ENCODE measurements at places on chromosomes 1 and 21.

DNA sequence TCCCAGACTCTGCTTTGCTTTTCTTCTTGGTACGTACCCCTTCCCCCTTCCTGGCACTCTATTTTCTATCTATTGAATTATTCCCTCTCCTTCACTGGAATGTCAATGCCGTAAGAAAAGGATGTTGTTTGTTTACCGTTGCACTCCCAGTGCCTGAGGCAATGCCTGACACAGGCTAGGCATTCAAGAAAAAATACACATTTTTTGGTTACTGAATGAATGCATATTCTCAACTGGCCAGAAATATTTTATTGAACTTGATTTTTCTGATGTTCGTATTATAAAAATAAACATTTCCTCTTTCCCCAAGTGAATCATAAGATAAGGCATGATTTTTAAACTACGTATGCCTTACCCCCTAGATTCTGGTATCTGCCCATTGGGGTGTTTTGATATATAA is 41.2 kb downstream of the GNG12 start:
- no peak for DNase-seq

DNA sequence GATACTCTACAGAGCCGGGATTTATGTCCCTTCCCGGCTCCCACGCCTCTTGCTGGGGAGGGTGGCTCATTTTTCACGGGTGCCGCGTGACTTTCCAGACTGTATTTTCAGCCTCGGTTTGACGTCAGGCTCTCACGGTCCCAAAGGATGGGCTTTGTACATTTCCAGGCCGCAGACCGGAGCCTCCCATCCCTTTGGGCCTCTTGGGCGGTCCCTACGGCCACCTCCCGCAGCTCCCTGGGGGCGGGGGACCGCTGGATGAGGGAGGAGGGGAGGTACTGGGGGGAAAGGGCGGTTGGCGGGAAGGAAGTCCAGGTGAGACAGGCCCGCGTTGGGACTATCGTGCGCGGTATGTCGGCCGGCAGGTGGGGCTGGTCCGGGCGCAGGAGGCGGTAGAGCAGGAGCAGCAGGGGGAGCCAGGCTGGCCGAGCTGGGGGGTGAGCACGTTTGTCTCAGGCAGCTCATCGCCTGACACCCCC is 17.9 kb downstream of the UBL4B start:
- DNase-seq: no peak

DNA sequence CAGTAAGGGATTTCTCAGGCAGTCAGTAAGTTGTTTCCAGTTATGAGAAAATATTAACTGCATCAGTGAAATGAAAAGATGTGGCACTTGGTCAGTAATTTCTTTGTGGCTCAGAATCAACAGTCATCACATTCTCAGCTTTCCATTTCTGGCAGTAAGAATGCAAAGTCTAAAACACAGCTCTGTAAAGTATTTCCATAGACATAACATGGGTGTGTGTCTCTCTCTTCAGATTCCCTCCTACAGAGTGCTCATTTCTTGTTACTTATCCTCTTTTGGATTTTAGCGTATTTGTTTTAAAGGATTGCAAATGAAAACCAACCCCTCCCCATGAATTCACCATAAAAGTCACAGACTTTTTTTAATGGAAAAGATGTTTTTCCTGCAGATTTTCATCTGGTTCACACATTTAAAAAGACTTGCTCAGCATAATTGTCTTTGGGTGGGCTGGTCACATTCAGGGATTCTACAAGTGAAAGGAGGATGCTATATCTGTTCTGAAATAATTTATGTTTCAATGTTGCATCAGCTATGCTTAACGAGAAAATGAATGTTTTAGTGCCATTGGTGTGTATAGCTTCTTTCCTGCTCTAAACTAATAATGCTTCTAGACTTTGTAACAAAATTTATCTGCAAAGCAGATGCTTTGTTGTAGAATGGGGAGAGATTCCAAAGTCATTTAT is 34.6 kb upstream of the CD55 start:
- DNase-seq: no peak

DNA sequence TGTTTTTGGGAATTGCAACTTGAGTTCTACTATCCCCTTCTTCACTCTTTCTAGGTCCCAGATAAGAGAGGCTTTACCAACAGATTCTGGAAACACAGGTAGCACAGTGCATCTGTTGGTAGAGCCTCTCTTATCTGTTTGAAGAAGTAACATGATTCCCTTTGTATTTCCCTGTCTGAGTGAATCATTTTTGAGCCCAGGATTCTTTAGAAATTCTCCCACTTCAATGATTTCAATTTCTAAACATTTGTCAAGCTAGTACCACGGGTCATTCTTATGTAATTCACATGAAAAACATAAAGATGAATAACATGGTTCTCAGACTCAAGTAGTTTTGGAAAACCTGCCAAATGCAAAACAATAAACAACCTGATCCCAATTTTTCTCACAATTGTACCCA is 72.0 kb upstream of the DUSP10 start:
- no peak for DNase-seq

DNA sequence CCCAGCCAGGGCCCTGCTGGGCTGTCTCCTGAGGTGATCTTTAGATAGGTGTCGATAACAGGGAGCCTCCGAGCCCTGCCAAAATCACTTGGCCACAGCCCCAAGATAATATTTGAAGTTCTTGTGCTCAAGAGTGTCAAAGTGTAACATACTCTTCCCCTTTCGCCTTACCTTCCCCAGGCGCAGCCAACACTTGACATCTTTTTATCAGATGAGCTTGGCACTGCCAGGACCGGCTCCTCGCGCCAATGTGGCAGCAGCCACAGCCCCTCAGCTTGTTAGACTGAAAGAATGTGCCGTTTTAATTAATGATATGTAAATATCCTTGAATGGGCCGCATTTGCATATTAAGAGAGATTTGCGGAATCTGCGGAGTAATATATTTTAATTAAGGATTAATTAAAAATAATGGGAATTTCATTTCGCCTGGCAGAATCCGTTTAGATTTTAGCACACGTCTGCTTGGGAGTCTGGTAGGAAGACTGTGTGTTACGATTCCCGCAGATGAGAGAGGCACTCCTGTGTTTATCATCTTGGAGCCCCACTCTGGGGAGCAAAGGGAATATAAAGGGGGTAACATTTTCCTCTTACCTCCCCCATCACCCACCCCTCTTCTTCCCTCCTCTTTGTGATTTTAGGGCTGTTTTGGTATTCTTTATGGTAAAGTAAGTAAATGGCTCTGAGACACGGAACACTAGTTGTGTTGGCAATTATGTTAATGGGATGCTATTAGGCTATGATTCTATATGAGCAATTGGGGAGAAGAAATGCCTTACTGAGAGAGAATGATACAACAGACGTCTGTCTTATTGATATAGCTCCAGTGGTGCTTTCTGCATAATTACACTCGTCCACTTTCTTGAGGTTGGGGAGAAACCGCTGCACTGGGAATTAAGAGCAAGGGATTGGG is 109.8 kb downstream of the PBX1 start:
- DNase-seq: no peak

- no peak for DNase-seq
Measured at GRCh38 chr1:81542196-81542595, 258.5 kb upstream of the ADGRL2 start.

GRCh38 chr1:173661271-173661670 is 8.4 kb downstream of the ANKRD45 start:
- no peak for DNase-seq

DNA sequence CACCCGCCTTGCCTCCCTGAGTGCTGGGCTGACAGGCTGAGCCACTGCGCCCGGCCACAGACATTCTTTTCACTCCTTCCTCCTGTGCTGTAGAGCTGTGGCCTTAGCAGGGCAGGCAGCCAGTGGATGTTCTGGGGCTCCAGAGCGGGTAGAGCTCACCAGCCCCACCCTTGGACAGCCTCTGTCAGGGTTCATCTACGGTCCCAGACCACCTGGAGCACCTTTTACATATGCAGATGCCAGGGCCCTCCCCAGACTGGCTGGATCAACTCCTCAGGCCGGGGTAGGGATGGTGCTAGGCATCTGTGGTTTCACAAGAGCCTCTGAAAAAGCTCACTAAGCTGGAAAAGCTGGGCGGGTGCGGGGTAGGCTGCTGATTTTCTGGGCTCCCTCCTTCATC is 4.6 kb downstream of the ATP13A2 start:
- no peak for DNase-seq

DNA sequence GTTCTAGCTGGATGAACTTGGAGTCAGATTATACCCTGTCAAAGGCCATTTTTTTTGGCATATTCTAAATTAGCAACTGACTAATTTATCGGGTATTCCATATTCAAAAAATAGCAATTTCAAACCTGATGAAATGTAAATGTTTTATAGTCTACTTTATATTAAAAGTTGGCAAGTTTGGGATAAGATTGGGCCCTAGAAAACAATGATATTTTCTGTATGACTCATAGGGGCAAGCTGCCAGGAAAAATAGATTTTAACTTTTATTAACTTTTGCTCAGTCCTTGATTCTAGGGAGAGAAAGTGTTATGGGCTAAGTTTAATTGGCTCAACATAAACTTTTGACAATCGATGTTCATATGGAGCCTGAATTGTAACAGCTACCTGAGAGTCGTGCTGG is 576.9 kb upstream of the B3GALT2 start:
- no peak for DNase-seq

GRCh38 chr21:37210130-37210529 is 57.0 kb downstream of the VPS26C start:
- DNase-seq: no peak

GRCh38 chr1:44515416-44515815 is 110.4 kb downstream of the RNF220 start:
- no peak for DNase-seq

DNA sequence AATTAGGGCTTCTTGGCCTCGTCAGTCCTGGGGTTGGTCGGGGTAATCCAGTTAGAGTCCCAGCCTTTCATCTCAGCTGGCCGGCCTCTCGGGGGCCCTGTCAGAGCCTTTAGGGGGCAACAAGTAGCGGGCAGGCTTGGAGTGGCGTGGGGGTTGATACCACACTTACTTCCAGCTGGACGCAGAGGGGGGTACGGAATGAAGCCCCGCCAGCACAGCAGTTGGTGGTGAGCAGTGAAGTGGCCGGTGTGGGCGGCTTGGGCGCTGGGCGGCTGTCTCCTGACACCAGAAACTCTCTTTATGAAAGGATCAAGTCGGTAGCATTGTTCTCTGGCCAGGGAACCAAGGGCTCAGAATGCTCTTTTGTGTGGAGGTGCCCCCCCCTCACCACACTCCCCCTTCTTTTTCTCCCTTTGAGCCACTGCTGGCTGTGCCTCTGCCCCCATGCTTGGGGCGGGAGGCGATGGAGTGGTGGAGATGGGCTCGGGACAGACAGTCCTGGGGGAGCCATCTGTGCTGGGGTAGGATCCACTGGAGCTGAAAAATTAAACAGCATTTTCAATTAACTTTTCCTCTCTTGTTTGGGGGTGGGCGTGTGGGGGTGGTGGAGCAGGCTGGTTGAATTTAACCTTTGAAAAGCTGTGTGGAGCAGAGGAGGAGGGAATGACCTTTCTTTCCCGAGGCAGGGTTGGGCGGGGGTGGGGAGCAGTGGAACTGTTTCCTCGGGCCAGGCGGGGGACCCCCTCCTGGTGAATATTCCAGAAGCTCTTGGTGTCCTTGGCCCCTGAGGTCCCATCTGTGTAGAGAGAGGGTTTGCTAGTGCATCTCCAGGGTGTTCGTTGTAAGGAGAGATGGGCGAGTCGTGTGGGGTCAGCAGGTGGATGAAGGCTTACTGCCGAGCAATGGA is 102.7 kb downstream of the RNF220 start:
- DNase-seq: no peak

DNA sequence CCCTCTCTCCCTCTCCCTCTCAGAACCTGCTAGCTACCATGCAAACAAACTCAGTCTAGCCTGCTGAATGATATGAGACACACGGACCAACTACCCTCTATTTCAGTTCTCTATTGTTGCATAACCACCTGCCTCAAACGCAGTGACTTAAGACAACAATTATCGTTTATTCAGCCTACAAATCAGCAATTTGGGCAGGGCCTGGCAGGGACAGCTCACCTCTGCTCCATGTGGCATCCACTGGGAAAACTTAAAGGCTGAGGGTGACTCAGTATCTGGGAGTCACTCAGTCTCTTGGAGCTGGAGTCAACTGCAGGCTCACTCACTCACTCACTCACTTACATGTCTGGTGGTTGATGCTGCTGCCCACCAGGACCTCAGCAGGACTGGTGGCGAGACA is 121.3 kb downstream of the SEC16B start:
- DNase-seq: no peak

- DNase-seq: no peak
Measured at GRCh38 chr1:32221581-32221979, 573 bp downstream of the TMEM234 start.

GRCh38 chr1:201625226-201625761 is 86.4 kb downstream of the NAV1 start:
- DNase-seq: no peak

DNA sequence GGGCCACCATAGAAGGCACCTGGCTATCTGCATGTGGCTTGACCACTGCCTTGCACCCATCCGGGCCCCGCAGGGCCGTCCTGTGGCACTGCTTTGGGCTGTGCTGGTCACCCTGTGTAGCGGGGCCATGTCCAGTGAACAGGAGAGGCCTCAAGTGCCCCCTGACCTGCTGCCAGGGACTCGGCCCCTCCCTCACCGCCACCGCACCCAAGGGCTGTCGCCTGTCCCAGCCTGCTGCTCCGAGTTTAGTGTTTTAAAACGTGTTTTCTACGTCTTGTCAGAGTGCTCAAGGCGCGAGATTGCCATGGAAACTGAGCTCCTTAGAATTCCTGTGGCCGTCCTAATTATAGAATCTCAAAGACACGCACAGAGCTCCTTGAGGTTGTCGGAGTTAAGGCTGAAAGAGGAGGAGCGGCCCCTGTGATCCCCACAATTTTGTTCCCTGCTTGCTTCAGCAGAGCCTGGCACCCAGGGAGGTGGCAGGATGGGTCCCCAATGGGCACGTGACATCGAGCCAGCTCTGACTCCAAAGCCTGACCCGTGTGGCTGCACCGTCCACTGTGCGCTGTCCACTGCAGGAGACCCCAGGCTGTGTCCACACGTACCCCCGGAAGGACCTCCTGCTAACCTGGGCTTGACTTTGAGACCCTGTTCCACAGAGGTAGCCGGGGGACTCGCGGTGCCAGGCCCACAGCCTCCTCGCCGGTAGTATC is 66.2 kb downstream of the FAAP20 start:
- no peak for DNase-seq

GRCh38 chr1:215863796-215864195 is 296.7 kb downstream of the KCTD3 start:
- DNase-seq: peak; percentile 7

DNA sequence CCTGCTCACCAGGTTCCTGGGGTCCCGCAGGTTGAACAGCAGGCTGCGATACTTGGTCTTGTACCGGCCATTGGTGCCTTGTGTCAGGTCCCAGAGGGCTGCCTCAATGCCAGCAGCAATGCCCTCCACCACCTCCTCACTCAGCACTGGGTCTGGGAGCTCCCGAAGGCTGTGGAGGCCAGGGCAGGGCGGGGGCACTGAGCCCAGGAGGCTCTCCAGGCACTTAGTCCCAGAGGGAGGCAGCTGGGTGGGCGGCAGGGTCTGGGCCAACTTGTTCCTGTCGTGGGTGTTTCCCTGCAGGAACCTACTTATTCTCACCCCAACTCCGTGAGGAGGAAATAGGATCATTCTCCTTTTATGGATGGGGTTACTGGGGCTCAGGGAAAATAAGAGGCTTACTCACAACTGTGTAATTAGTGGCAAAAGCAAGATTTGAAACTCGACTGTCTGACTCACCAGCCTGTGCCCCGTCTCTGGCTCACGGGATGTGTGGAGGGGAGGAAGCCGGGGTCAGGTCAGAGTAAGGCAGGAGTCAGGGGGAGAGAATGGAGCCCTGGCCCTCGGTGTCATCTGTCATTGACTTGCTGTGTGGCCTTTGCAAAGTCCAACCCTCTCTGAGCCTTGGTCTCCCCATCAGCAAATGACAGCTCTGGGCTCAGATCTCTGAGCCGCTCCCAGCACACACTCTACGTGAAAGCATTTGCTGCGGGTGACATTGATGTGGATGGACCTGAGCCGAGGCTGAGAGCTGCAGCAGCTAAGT is 17.2 kb downstream of the SPOCD1 start:
- no peak for DNase-seq

Data from GM13977 (cell line).